Karpas-422 (cell line): ENCODE measurements at places on chromosomes 7 and 10.
A peak's percentile ranks its signal among the peaks of the same experiment; 100 is the strongest.

GRCh38 chr7:139889186-139889871, 60.3 kb downstream of the TBXAS1 start:
- DNase-seq = peak; percentile 40

DNA sequence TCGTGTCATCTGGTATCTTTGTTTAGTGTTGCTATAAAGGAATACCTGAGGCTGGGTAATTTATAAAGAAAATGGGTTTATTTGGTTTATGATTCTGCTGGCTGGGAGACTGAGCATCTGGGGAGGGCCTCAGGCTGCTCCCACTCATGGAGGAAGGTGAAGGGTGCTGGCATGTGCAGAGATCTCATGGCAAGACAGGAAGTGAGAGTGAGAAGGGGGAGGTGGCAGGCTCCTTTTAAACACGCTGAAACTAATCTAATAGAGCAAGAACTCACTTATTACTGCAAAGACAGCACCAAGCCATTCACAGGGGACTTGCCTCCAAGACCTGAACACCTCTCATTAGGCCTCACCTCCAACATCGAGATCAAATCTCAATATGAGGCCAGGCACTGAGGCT, 11.3 kb downstream of the OIT3 start:
- DNase-seq = peak; percentile 54

DNA sequence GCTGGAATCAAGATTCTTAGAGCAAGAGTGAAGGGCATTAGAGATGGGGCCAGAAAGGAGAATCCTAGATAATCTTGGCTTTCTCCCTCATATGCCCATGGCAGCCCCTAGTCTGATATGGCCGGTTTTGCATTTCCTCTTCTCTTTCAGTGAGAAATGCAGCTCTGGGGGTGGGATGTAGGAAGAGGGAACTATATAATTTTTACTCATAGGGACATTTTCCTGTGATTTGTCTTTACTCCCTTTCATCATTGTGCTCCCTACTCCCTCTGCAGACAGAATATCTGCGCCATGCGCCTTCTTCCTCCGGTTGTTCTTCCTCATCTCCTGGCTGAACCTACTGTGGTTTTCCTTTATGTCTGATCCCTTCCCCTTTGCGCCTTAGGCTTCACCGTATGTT, 16.8 kb upstream of the CHCHD1 start:
- no peak for DNase-seq

GRCh38 chr7:125871431-125871830, 941.8 kb upstream of the POT1 start:
- no peak for DNase-seq
